ENCODE measurements at places on chromosomes 5 and 9.

- no peak for DNase-seq
Observed at GRCh38 chr9:99947395-99947794, 40.9 kb downstream of the STX17 start.

DNA sequence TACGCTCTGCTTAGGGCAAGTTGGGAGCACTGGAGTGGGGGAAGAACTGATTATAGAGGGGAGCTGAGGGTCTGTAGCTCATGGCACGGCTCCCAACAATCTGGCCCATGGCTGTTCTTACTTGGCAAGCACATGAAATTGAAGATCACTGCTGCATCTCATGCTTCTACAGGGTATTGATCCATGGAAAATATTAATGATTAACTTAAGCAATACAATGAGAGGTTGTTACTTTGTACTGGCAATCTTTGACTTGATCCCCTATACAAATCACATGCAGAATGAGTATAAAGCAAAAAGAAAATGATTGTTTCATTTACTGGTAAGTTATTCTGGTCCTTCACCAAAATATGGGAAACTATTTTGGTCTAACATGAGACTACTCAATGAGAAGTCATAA, 481.1 kb downstream of the PDE4D start:
- DNase-seq: no peak

GRCh38 chr5:77022511-77023417, 7.4 kb upstream of the AGGF1 start:
- DNase-seq: no peak

DNA sequence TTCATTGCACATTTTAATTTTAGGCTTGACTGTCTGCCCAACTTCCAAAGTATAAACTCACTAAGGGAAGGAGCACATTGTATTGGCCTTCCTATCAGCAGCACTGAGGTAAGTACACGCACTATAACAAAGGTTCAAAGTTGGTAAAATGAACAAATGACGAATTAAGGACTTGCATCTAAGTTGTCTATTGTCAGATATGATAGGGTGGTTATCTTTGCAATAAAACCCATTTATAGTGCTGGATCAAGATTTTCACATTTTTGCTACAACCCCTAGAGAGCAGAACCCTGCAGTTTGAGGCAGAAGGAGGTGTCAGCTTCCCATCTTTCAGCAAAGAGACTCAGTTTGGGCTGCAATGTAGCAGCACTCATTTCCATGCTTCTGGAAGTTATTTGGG, 5.1 kb downstream of the HOMER1 start:
- no peak for DNase-seq

GRCh38 chr9:136078024-136078423, 17.1 kb downstream of the NACC2 start:
- DNase-seq: no peak

- DNase-seq: no peak
Observed at GRCh38 chr9:134694368-134694665, 52.7 kb downstream of the COL5A1 start.

- no peak for DNase-seq
Observed at GRCh38 chr5:14890846-14891245, 19.3 kb upstream of the ANKH start.

DNA sequence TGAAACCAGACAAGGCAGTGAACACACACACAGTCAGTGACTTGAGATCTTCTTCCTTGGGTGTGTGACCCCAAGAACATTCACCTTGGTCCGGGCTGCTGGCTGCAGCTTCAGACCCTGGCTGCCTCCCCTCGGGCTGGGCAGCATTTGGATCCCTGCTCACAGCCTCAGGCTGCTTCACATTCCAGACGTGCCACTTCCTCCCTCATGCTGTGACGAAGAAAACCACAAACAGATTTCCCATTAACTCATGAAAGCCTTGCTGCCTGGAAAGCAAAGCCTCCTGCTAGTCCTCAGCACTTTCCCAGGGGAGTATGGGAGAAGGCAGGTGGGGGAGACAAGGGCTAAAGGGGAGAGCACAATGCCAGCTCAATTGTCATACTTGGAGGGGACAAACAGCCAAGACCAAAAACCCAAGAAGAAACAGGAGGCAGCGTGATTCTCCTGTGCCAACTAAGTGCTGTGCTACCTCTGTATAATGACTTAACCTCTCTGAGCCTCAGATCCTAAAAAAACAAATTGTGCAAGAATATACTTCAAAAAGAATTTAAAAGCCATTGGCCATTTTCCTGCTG, 594.6 kb upstream of the BRINP1 start:
- DNase-seq: no peak

DNA sequence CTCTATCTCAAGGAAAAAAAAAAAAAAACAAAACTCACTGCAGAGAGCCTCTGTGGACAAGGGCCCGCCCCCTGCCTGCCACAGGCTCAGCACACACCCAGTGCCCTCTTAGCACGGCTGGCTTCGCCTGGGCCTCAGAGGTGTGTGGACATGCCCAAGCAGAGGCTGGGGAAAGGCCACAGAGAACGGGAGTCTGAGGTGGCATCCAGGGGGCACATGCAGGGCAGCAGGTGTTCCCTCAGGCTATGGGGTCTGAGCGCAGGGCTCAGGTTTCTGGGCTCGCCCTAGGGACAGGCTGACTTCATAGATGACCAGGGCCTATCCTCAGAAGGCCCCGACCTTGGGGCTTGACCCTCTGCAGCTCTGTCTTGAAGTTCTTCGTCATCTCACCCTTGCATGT, 138.7 kb downstream of the ZNF354C start:
- peak; percentile 44 for DNase-seq
